ENCODE measurements at places on chromosomes 6 and 20. TPM values are rescaled to one million over a fixed set of nuclear protein-coding genes. Genes with fewer than 3 reads are reported as not detected.

- no peak for DNase-seq
These were observed 196.9 kb downstream of the AKAP7 start for GRCh38 chr6:131331873-131332781.

GRCh38 chr6:4687989-4688947, 87.9 kb upstream of the CDYL start:
- no peak for DNase-seq

- no peak for DNase-seq
These were observed 104.1 kb upstream of the SLC35B3 start for GRCh38 chr6:8539453-8539852.

- DNase-seq, result peak; percentile 17
These were observed 245.1 kb downstream of the FOXA2 start for GRCh38 chr20:22339091-22339881.

- no peak for DNase-seq
These were observed 80.2 kb downstream of the ZMYND8 start for GRCh38 chr20:47276251-47276650.

Gene SIRPB1
- 4.3 TPM for total RNA-seq

Gene LY6G6C
- total RNA-seq, result not detected

Measured in activated naive CD8-positive, alpha-beta T cell treated with anti-CD3 and anti-CD28 coated beads for 36 hours (primary cell).